ENCODE measurements at places on chromosomes 12 and 14. TPM values are rescaled to one million over a fixed set of nuclear protein-coding genes. Genes with fewer than 3 reads are reported as not detected.

SLC25A29 gene
- 119 TPM for total RNA-seq

CSRP2 gene
- total RNA-seq = 16.3 TPM

LIMA1 gene
- 85.5 TPM for total RNA-seq

PPP1R1A gene
- total RNA-seq = 0.15 TPM

FOXG1 gene
- not detected for total RNA-seq

LRIG3 gene
- 19.9 TPM for total RNA-seq

MMP17 gene
- 24.3 TPM for total RNA-seq

PRIMA1 gene
- total RNA-seq = not detected

PLEK2 gene
- total RNA-seq = 13.8 TPM

MLH3 gene
- 13.6 TPM for total RNA-seq

RNU4-1 gene
- under 0.01 TPM for total RNA-seq

PTPRR gene
- 0.15 TPM for total RNA-seq

KIF26A gene
- 8.0 TPM for total RNA-seq

LAG3 gene
- not detected for total RNA-seq

SYNDIG1L gene
- total RNA-seq = not detected

CLEC12A gene
- total RNA-seq = not detected

TCL1A gene
- not detected for total RNA-seq

TROAP gene
- 11.4 TPM for total RNA-seq

ADAM20 gene
- total RNA-seq = 0.47 TPM

OR11H12 gene
- not detected for total RNA-seq

WIF1 gene
- not detected for total RNA-seq

KRT2 gene
- not detected for total RNA-seq

KRT81 gene
- not detected for total RNA-seq

AMDHD1 gene
- not detected for total RNA-seq

PROX2 gene
- not detected for total RNA-seq

ZC2HC1C gene
- 0.93 TPM for total RNA-seq

CHMP4A gene
- 32.0 TPM for total RNA-seq

STAT6 gene
- 91.2 TPM for total RNA-seq

SLC38A4 gene
- total RNA-seq = not detected

TAS2R8 gene
- not detected for total RNA-seq

LHX5 gene
- total RNA-seq = not detected

SIX6 gene
- total RNA-seq = not detected

RAD9B gene
- 0.29 TPM for total RNA-seq

MYH6 gene
- total RNA-seq = not detected

SLC4A8 gene
- total RNA-seq = 3.4 TPM

RERGL gene
- 1.1 TPM for total RNA-seq

AQP5 gene
- total RNA-seq = not detected

PLBD1 gene
- 0.23 TPM for total RNA-seq

CYP27B1 gene
- 1.1 TPM for total RNA-seq

SLC8A3 gene
- not detected for total RNA-seq

NAV3 gene
- total RNA-seq = 40.1 TPM

FAM222A gene
- total RNA-seq = 1.0 TPM

TMEM63C gene
- 0.35 TPM for total RNA-seq

GPR162 gene
- 2.0 TPM for total RNA-seq

PLEKHD1 gene
- not detected for total RNA-seq

C14orf132 gene
- total RNA-seq = 5.9 TPM

E2F7 gene
- total RNA-seq = 20.1 TPM

CLEC7A gene
- total RNA-seq = 0.41 TPM

NPFF gene
- total RNA-seq = not detected

PTCSC3 gene
- not detected for total RNA-seq

KCNK10 gene
- total RNA-seq = not detected

VDR gene
- 0.18 TPM for total RNA-seq

CELA1 gene
- not detected for total RNA-seq

ACOT6 gene
- not detected for total RNA-seq

EIF2B2 gene
- total RNA-seq = 118 TPM

TPH2 gene
- not detected for total RNA-seq

UBR7 gene
- 20.2 TPM for total RNA-seq

ANKS1B gene
- not detected for total RNA-seq

FAIM2 gene
- not detected for total RNA-seq
